ENCODE measurements at places on chromosomes 5 and 9. TPM values are rescaled to one million over a fixed set of nuclear protein-coding genes. Genes with fewer than 3 reads are reported as not detected.

TRIM36 gene
- polyA plus RNA-seq = 1.6 TPM

IGFBPL1 gene
- 0.40 TPM for polyA plus RNA-seq

ARL10 gene
- polyA plus RNA-seq = 6.1 TPM

SPINK5 gene
- polyA plus RNA-seq = 0.24 TPM

SLC6A3 gene
- not detected for polyA plus RNA-seq

SGCD gene
- polyA plus RNA-seq = 2.7 TPM

STC2 gene
- 1.2 TPM for polyA plus RNA-seq

ANKH gene
- 17.5 TPM for polyA plus RNA-seq

DRD1 gene
- 0.24 TPM for polyA plus RNA-seq

DNA sequence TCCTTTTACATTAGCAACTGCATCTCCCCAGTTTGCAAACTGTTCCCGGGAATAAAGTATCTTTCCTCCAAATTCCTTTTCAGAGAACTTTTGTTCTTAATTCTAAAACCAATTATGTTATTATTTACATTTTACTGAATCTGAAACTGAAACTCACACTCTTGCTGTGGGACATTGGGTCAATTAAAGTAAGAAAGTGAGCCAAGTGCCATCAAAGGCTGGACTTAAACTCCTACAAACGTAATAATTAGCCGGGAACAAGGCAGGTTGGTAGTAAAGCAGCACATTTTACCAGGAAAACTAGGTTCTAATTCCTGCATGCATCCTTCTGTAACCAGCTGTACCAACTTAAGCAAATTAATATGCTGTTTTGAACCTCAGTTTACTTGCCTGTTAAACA is 328.2 kb upstream of the ZNF462 start:
- DNase-seq = no peak

DNA sequence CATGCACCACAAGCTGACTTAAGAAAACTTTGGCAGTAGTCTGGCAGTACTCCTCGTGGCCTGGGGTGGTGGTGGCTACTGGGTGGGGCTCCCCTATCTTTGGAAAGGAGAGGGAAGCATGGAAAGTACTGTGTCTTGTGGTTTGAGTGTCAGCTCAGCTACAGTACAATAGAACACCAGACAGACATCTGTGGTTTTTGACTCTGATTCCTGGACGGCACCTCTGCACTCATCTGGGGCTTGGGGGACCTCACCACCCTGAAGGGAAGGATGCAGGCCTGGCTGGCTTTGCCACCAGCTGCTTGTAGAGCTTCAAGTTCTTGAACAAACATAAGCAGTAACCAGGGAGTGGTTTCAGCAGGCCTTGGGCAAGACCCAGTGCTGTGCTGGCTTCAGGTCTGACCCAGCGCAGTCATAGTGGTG is 40.6 kb downstream of the TNFSF8 start:
- no peak for DNase-seq

- DNase-seq = no peak
Observed at GRCh38 chr9:70534471-70534870, 120.0 kb upstream of the KLF9 start.

GRCh38 chr5:141681695-141682641 is at the start of gene ARAP3:
TSS of gene ARAP3 (minus strand) at chr5:141682230. CDS start at chr5:141680486, 1,744 bp downstream.
- DNase-seq = peak; percentile 94

GRCh38 chr5:111173476-111173875 is 50.7 kb upstream of the CAMK4 start:
- no peak for DNase-seq

GRCh38 chr9:34615132-34615531 is 3.2 kb upstream of the RPP25L start:
- DNase-seq = no peak

DNA sequence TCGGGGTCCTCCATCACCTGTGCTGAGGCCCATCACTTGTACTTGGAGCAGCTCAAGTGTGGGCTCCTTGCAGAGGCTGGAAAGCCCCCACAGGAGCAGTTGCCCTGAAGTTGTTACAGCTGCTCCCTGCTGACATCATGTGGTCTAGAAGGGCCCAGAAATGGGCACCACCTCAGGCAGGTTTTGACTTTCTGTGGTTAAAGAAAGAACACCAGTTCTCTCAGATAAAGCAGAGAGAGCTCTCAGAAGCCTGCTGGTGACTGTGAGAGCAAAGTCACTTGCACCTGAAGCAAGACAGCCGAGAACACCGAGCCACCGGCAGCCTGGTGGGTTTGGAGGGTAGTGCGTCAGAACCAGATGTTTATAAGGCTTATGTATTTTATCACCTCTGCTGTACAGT is 70.4 kb downstream of the MVB12B start:
- DNase-seq = no peak

DNA sequence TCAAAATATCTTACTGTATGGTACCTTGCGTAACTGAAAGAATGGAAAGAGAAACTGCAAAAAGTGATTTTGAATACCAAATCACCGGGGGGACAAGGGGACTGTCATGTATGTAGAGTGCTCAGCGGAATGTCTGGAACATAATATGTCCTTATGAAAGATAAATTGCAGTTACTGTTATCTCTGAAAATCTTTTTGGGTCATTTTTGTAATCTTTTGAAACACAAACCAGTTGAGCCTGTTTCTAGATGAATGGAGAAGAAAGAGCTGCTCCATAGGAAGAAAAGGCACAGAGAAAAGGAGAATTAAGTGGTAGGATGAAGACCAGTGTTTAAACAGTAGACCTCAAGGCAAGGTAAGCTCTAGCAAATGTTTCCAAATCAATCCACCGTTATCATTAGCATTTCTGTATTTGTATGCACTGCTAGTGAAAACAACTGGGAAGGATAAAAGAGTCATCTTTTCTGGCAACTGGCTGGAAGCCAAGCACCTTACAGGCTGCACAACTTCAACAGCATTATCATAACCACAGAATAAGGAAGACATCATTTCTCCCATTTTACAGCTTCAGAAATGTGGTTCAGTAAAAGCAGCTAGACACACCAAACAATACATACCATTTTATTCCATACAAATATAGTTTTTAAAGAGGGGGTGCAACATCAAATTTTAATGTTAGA is 158.5 kb downstream of the TRPM3 start:
- no peak for DNase-seq

- no peak for DNase-seq
Observed at GRCh38 chr5:124645396-124645795, 101.0 kb downstream of the ZNF608 start.

DNA sequence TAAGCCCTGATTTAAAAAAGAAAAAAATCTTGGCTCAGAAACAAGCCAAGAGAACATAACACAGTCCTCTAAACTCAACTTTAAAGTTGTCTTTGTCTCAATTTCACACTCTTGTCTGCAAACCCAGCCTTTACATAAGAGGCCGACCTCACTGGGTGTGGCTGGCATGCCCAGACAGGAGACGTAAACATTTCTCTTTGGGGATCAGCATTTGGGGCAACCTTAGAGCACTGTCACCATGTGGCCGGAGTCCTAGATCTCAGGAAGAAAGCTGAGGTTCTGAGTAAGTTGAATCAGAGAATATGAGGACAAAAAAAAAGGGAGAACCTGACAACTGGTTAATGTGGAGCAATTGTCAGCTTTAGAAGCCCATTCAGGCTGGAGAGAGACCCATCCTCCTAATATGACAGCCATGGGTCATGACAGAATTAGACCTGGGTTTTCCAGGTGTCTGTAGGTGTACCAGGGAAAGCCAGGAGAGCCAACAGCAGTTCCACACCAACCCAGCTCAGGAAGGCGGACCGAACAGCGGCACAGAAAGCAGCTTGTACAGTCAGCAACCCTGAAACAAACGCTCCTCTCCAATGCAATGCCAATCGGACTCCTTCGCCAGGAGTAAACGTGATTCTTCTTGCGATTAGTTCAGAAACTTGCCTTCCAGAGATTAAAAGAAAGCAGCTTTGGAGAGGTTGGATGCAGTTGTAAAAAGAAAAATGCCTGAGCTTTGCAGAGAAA is 97.9 kb upstream of the MAP3K1 start:
- DNase-seq = peak; percentile 31

DNA sequence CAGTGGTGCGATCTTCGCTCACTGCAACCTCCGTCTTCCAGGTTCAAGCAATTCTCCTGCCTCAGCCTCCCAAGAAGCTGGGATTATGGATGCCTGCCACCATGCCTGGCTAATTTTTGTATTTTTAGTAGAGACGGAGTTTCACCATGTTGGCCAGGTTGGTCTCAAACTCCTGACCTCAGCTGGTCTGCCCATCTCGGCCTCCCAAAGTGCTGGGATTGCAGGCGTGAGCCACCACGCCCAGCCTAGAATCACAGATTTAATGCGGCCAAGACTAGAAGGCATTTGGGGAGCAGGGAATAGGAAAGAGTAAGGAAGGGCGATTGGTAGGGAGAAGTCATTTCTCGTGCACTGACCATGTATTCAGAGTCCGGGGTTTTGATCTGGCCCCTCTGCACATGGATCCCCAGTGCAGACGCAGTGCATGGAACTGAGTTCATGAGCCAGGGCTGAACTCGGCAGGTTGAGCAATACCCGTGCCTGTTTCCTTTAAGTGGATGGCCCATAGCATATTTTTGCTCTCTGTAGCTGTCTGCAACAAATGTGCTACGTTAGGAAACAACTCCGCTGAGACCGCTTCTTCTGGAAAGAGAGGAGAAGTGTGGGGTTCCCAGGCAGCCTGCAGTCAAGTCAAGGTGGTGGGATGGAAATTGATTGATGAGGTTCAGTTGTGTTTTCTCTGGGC is 3.4 kb upstream of the HMCN2 start:
- no peak for DNase-seq

- DNase-seq = no peak
Observed at GRCh38 chr9:27165670-27166069, 56.6 kb downstream of the TEK start.

DNA sequence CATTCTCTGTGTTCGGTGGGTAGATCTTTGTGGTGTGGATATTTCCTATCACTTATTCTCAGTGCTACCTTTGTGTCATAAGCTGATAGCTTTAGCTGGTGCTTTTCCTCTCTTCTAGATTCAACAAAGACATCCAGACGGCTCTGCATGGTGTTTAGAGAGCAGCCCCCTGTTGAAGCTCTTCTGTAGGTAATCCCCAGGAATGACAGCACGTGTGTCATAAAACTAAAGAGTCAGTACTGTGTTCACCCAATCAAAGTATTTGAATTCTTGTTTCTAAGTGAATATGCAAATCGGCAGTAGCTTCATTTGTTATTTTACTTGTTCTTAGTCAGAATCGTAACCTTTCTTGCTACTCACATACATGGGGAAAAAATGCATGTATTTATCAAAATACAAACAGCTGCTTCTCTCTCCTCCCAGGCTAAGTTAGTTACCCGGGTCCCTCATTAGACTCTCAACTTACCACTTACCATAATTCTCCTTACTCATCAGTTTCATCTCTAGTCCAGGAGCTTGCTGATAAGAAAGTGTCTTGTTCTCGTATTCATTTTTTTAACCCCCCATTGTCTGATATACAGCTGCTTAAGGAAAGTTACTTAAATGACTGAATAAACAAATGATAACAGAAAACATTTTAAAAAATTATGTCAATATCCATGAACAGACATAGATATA is 1696.0 kb upstream of the WWC1 start:
- DNase-seq = no peak

DNA sequence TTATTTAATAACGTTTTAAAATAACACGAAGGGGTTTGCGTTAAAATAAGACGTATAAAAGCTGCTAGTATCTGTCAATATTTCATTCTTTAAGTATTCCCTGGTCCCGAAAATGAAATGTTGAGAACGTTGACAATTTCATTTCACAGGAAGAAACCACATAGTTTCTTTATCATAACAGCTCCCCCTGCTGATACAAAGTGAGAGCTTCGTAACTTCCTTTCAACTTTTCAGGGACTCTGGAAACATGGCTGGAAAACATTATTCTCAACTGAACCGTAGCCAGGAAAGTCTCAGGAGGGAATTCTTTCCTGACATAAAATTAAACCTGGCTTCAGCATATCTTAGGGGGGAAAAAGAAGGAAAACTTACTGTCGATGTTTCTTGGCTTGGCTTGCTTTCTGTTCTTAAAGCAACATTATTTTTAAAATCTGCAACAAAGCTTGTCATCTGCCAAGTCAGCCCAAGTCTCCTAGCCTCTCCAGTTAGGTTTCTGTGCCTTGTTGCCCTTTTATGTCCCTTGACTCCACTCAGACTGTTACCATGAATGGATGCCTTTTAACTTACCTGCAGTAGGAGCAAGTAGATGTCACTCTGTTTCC is 122.9 kb upstream of the DAB2 start:
- peak; percentile 32 for DNase-seq

GRCh38 chr5:160837749-160838593 is 14.0 kb downstream of the ATP10B start:
- no peak for DNase-seq

GRCh38 chr5:57302164-57302563 is 128.3 kb downstream of the GPBP1 start:
- no peak for DNase-seq

- DNase-seq = no peak
Observed at GRCh38 chr5:37738057-37738691, 101.7 kb downstream of the GDNF start.

GRCh38 chr9:16425562-16426231 is 444.8 kb downstream of the BNC2 start:
- DNase-seq = no peak

GRCh38 chr5:76604838-76605237 is 18.4 kb downstream of the F2RL2 start:
- no peak for DNase-seq

GRCh38 chr5:66849803-66850202 is 253.6 kb downstream of the MAST4 start:
- no peak for DNase-seq

- peak; percentile 21 for DNase-seq
Observed at GRCh38 chr5:124824637-124825158, 78.3 kb upstream of the ZNF608 start.

GRCh38 chr9:135616619-135617537 is 22.5 kb downstream of the GLT6D1 start:
- no peak for DNase-seq

- DNase-seq = no peak
Observed at GRCh38 chr5:150154618-150155128, 972 bp downstream of the PDGFRB start.

DNA sequence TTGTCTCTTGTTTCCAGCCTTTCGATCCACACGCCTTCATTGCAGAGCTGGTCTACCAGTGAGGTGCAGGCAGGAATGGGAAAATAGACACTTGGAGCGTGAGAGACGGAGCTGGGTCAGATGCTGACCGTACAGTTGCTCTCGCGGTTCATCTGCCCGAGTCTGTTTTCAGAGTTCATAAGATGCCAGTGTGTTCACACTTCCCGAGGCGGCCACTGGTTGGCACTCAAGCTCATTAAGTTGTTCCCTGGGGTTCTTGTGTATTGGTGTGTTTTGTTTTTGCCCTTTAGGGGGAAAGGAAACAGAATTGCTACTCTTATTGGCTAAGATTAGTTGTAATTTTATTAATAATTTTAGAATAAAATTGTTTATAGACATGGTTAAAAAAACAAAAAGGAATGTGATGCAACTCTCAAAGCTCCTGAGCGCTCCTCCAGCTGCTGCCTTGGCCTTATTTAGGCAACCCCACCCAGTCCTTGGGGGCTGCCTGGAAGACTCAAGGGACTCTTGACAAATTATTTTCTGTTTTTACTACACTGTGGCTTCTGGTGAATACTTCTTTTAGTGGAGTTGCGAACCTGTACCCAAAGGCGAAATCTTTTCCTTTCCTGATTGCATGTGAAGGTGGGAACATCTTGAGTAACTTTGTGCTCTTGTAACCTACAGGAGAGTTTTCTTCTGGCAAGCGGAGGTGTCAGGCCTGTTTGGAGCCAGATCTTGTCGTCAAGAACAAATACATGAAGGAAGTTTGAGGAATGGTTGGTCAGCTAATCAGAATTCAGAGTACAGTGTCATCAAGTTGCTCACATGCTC is 146.1 kb downstream of the MAST4 start:
- DNase-seq = peak; percentile 19

Measured in adrenal gland (tissue), 19 donors.